Left ventricle myocardium inferior (tissue), 1 donor: ENCODE measurements at places on chromosomes 11 and 22. TPM values are rescaled to one million over a fixed set of nuclear protein-coding genes. Genes with fewer than 3 reads are reported as not detected.

GRCh38 chr22:43151251-43152002, at the start of gene TSPO:
Gene TSPO, plus strand, starts transcription at chr22:43151559. Its CDS starts 7,680 bp downstream, at chr22:43159239.
- DNase-seq, result peak; percentile 85

Gene KCNQ1
- total RNA-seq, result 41.8 TPM

Gene TH
- not detected for total RNA-seq

- no peak for DNase-seq
Measured at GRCh38 chr11:73244589-73245240, 26.6 kb downstream of the P2RY2 start.

Gene OR51B5
- total RNA-seq, result not detected

DNA sequence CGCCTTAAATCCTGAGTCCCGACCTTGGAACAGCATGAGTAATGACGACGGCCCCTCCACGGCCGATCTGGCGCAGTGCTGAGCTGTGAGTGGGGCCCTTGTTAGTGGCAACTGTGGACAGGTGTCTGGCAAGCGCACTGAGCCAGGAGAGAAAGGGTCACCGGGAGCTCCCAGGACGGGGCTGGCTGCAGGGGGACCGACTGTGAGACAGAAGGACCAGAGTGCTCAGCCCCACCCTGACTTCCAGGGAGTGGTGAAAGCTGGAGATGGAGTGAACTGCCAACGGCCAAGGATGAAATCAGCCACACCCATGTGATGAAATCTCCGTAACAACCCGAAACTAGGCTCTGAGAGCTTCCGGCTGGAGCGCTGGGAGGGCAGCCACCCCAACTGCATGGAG, 228.6 kb downstream of the BRD1 start:
- DNase-seq, result no peak

Gene KRTAP5-11
- total RNA-seq, result not detected

GRCh38 chr22:48902001-48902869, 925.4 kb downstream of the BRD1 start:
- DNase-seq, result no peak

GRCh38 chr22:45949258-45949870, 27.6 kb downstream of the WNT7B start:
- DNase-seq, result no peak

Gene STX3
- total RNA-seq, result 8.4 TPM
